Stimulated activated CD8-positive, alpha-beta memory T cell treated with anti-CD3 and anti-CD28 coated beads, Interleukin-15, amount 100 ng/mL, for 48 hours (primary cell): ENCODE measurements at places on chromosomes 11 and 22.

DNA sequence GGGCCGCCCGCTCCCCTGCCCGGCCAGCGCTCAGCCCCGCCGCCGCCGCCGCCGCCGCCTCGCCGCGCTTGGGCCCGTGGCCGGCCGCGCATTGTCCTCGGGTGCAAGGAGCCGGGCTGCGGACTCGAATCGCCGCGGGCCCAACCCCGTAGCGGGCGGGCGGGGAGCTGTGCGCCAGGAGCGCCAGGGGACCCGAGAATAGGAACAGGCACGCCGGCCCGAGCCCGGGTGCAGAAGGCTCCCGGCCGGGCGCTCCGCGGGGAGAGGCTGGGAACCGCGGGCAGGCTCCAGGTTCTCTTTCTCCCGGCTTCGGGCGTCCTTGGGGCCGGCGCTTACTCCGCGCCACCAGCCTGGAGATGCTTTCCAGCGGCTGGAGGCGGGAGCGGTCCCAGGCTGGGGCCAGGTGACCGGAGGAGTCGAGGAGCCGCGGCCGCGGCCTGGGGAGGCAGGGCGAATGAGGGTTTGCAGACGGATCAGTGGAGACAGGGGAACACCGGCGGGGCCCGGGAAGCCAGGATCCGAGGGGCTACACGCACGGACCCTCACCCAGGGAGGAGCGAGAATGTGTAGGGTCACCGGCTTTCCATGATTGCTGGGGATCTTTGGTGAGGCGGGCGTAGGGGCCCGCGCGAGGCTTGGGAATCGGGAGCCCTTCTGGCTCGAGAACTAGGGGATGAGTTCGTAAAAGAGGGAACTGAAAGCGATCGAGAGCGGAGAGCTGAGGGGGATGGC, 726 bp downstream of the PKNOX2 start:
- DNase-seq: no peak

GRCh38 chr11:43723617-43724016, 43.1 kb downstream of the HSD17B12 start:
- no peak for DNase-seq

DNA sequence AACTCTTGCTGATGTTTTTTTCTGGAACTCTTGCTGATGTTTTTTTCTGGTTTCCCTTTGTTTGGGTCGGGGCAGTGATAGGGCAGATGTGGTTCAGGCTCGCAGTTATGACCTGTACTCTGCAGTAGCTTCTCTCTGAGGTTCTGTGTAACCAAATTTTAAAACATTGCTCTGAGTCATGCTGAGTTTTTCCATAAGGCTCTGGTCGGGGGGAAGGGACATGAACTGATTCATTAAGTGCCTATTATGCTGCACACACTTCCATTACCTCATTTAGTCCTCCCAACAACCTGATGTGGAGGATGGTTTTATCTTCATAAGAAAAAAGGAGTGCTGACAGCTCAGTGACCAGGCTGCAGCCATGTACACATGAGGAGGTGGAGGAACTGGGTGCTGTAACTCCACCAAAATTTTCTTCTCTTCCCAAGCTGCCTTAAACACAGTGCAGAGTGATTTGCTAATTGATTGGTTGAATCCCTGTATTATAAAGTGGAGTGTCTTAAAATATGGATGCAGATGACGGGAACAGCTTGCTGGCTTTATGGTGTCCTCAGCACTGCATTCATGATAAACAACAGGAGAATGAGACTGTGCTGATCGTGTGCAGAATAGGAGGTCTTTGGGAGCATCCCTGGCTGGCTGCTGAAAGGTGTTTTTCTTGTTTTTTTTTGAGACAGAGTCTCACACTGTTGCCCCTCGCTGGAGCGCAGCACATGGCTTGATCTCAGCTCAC, 19.1 kb downstream of the TNRC6B start:
- peak; percentile 40 for DNase-seq

GRCh38 chr11:72812604-72812966, 1.6 kb upstream of the ATG16L2 start:
- no peak for DNase-seq

GRCh38 chr22:38218661-38219622, 17.1 kb downstream of the MAFF start:
- no peak for DNase-seq

DNA sequence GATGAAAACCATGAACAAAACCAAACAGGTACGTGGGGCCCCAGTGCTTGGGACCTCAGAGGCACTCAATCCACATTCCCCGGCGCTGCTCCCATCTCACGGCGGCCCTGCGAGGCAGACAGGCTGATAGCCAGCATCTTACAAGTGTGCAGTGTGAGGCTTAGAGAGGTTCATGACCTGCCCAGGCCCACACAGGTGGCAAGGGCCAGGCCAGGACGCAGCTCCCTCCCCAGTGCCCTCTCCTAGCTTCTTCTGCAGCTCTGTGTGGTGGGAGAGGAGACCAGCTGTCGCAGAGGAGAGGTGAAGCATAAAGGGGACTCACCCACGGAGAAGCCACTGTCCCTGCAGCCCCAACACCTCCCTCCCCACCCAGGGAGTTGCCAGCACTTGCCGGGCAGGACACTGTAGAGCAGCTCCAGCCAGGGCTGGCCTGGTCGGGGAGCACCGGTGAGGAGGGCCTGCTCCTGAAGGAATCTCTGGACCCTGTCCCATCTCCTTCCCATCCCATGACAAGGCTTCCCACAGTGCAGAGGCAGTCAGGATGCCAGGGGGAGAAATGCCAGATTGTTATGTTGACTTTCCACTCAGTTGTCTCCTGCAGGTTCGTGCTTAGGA, 92.4 kb upstream of the TMEM45B start:
- DNase-seq: no peak

GRCh38 chr11:63537293-63538101, 889 bp downstream of the PLAAT4 start:
- DNase-seq: no peak

DNA sequence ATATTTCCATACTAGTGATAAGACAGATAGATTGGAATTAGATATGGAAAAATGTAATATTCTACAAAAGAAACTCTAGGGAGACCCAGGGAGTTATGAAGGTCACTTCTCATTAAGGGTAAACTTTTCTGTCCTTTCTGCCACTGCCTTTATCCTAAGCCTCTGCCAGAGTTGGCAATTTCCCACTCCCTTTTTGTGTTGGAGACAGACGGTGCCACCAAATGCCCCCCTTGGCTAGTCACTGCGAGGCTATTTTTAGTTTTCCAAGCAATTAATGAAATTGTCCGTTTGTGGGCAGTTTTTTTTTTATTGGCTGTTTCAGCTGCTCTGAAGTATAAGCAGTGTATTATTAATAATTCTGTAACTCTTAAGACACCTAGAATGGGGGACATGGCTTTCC, 67.6 kb upstream of the TENM4 start:
- no peak for DNase-seq

GRCh38 chr11:86798988-86799387, 1.4 kb upstream of the PRSS23 start:
- DNase-seq: no peak

GRCh38 chr11:17807034-17807433, 72.5 kb downstream of the KCNC1 start:
- DNase-seq: no peak

DNA sequence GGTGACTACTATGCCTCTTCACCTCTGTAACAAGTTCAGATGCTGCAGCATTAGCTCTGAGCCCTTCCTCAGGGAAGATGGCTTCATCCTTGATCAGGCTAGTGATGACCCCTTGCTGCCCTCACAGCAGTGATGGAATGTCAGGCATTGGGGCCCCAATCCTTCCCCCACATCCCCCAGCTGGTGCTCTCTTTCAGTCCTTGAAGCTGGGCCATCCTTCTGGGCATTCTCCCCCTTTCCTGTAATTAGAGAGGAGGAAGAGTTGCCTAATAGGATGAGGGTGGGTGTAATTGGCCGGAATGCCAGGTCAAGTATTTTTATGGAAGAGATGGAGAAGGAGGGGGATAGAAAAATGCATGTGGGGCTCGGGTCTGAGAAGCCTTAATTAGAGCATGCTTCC, 62.6 kb downstream of the TRAF6 start:
- DNase-seq: no peak

DNA sequence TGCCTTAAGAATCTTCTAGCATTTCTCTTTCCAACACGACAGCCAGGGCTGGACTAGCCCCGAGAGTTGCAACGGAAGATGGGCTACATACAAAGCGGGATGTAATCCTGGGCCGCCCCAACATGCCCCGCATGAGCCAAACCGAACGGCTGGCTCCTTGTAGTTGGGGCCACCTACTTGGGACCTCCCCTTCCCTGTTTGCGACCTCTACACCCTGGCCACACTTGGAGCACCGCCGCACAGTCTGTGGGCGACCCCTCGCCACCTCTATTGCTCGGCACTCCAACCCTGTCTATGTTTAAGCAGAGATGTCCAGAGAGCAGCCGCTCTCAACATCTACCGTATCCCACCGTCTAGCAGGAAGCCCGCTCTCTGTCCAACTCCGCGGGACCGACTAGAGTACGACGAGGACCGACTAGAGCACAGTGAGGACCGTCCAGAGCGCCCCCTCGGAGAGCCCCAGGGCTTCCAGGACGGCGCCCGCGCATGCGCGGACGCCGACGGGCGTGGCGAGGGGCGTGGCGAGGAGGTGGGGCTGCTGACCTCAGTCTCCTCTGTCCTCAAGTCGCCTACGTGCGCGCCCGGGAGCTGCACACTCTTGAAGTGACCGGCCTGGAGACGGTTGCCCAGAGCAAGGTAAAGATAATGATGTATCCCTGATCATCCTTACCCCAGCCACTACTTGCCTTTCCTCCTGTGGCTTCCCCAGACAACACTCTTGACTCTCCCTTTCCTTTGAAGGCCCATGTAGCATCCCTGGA, 32.3 kb downstream of the NEAT1 start:
- DNase-seq: peak; percentile 84
